Activated T-helper 9 cell treated with anti-CD3 and anti-CD28 coated beads, Interleukin-2, amount 50 U/mL, for 16 hours (primary cell): ENCODE measurements at places on chromosomes 1 and 21.

GRCh38 chr1:31955917-31956736 is 18.0 kb upstream of the PTP4A2 start:
- peak; percentile 74 for DNase-seq

- no peak for DNase-seq
Observed at GRCh38 chr1:185526344-185527307, 207.6 kb upstream of the HMCN1 start.

- no peak for DNase-seq
Observed at GRCh38 chr1:155871390-155871789, 12.0 kb downstream of the SYT11 start.

DNA sequence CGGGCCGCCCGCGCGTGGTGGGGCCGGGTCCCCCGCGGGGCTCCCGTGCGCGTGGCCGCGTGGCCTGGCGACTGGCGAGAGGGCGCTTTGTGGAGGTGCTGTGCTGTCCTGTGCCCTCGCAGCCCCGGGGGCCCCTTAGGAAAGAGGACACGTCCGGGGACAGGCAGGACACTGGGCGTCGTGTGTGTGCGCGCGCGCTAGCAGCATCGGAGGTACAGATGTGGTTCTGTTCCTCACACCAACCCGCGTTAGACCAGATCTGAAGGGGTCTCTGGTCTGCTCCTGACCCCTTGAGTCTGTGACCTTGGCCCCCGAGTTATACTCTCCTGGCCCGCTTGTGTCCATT is 489 bp downstream of the ACTN2 start:
- peak; percentile 1 for DNase-seq

GRCh38 chr1:201311356-201312011 is 28.2 kb downstream of the PKP1 start:
- DNase-seq, result no peak

DNA sequence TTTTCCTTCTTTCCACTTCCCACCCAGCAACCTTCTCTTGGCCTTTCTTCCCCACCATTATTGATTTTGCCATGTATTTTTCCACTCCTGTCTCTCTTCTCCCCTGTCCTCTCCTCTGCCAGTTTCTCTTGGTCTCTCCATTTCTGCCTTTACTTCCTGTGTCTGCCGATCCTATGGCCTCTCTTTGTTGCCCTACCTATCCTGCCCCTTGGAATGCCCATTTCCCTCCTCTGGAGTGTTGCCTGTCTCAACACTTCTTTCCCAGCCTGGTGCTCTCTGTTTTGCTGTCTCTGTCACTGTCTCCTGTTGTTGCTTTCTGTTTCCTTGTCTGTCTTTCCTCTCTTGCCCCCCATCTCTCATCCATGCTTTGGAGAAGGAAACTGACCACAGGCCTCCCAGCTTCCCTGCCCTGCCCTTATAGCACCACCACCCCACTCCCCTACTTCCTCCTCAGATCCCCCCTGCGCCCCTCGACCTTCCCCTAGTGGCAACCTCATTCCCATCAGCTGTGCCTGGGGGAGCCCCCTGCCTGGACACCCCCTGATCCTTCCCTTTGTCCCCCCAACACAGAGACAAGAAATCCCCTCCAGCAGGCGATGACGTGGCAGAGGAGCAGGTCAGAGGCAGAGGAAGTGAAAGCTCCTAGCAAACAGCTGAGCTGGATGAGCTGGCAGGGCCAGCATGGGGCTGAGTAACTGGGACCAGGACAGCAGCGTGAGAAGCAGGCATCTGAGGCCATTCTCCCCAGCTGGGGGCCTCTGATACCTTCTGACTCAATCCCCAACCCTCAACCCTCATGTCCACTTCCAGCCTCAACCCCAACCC is 6.6 kb upstream of the ETV3L start:
- DNase-seq, result no peak

DNA sequence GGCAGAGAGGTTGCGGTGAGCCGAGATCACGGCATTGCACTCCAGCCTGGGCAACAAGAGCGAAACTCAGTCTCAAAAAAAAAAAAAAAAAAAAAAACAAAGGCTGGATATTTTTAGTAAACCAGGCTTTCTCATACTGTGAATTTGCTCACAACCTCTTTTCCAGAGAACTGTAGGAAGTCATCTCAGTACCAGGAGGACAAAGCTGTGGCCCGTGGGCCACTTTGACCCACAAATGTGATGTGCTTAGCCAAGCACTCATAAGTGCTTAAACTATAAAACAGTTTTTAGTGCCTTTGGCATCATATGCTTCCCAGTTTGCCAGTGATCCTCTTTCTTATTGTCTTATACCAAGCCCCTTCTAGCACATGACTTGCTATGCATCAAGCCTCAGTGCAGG is 46.5 kb downstream of the RNF11 start:
- DNase-seq, result no peak

DNA sequence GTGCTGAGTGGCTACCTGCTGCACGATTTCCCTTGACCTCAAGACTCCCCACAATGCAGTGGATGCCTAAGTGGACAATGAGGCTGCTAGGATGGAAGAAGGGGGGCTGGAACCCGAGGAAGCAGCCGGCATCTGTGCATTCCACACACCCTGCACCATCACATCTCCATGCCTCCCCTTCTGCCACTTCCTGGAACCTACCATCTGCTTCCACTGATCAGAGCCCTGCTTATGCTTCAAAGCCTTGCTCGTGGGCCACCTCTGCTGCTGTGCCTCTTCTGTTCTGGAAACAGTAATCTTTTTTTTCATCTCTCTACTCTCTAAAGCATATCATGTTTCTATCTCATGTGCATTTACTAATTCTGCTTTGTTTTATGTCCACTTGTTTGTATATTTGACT is 66.2 kb upstream of the WDR26 start:
- DNase-seq, result no peak

DNA sequence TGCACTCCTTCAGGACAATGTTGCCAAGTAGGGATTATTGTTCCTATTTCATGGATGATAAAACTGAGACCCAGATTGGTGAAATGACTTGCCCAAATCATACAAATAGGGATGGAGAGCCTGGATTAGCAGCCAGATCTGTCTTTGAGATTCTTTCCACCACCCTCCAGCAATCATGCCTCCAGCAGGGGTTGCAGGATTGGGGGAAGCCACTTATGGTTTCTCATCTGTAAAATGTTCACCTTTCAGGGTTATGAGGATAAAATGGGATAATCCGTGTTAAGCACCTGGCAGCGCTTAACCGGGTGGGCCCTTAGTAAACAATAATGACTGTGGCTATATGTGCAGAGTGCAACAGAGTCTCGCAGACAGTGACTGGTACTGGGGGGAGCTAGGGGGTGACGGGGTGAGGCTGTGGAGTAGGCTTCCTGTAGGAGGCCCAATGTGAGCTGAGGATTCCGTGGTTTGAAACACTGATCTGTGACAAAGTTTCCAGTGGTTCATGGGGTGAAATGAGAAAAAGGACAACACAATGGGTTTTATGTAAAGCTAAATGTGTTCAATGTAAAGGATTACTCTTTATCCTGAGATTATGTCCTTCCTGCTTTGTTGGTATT is 33.7 kb upstream of the FOXO6 start:
- DNase-seq, result no peak
